ENCODE measurements at places on chromosomes 1 and 21. TPM values are rescaled to one million over a fixed set of nuclear protein-coding genes. Genes with fewer than 3 reads are reported as not detected.

- DNase-seq, result no peak
These were observed 56.9 kb upstream of the SLC25A33 start for GRCh38 chr1:9482403-9482802.

The TEKT2 gene
- 0.23 TPM for polyA plus RNA-seq

The ALPL gene
- not detected for polyA plus RNA-seq

GRCh38 chr1:3457910-3458883, 3.7 kb downstream of the ARHGEF16 start:
- DNase-seq, result no peak

DNA sequence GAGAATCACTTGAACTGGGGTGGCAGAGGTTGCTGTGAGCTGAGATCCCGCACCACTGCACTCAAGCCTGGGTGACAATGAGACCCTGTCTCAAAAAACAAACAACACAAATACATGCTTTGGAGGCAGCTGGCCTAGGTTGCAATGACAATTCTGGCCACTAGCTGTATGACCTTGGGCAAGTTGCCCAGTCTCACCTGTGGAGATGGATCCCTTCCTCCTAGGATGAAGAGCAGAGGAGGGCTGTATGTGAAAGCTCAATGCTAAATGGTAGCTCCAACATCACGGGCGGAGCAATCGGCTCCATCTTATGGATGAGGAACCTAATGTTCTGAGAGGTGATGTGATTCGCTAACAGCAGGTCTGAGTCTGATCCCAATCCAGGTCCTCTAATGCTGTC, 20.6 kb downstream of the ADORA1 start:
- DNase-seq, result no peak

- peak; percentile 93 for DNase-seq
These were observed 7.7 kb upstream of the LAMB3 start for GRCh38 chr1:209659909-209660308.

- DNase-seq, result peak; percentile 42
These were observed 52.3 kb downstream of the BCAR3 start for GRCh38 chr1:93629101-93630059.

- DNase-seq, result no peak
These were observed 784 bp upstream of the KCND3 start for GRCh38 chr1:111990026-111990877.

GRCh38 chr1:84698151-84699110, 8.2 kb upstream of the SSX2IP start:
- DNase-seq, result no peak

The ILF2 gene
- 115 TPM for polyA plus RNA-seq

GRCh38 chr1:68228851-68229250, 3.5 kb downstream of the WLS start:
- DNase-seq, result peak; percentile 49

The RNF223 gene
- not detected for polyA plus RNA-seq

The SPATA21 gene
- not detected for polyA plus RNA-seq

The OR6N1 gene
- polyA plus RNA-seq, result not detected

DNA sequence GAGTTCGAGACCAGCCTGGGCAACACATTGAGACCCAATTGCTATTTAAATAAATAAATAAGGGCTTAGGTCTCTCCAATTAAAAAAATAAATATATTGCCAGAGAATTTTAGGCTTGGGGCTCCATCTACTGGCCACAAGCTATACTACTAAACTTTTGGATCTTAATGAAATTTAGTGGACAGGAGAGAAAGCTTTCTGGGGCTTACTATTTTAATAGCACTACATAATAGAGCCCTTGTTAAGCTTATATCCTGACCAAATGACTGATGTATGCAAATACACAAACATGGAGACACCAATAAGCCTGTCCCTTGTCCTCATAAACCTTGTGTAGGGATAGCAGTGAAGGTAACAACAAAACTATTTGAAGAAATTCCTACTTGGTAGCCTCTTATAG, 18.4 kb downstream of the CCT3 start:
- DNase-seq, result peak; percentile 7

DNA sequence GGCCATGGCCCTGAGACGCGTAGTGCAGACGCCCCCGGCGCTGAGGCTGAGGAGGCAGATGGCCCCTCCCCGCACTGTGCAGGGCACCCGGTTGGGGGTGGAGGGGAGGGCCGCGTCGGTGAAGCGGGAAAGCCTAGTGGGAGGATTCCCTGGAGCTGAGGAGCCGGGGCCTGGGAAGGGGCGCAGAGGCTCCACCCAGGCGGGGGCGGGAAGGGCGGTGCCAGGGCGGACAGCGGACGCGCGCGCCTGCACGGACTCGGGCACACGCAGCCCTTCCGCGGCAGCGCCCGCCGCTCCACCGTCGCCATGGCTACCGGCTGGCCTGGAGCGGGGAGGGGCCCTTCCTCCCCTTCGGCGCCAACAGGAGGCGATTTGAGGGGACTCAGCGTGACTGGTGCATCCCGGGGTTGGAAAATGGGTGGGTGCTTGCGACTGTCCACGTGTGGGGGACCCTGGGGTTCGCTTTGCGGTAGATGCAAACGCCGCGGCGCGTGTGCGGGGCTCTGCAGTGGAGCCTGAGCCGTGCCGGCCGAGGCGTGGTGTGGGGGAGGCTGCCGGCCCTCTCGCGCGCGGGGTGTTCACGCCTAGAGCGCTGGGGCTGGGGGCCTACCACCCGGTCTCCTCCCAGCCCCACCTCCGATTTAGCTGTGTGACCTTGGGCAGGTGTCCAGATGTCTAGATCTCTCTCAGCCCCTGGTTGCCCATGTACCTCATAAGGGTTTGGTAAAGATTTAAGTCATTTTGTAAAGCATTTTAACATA, 35.1 kb downstream of the PTPRF start:
- no peak for DNase-seq

DNA sequence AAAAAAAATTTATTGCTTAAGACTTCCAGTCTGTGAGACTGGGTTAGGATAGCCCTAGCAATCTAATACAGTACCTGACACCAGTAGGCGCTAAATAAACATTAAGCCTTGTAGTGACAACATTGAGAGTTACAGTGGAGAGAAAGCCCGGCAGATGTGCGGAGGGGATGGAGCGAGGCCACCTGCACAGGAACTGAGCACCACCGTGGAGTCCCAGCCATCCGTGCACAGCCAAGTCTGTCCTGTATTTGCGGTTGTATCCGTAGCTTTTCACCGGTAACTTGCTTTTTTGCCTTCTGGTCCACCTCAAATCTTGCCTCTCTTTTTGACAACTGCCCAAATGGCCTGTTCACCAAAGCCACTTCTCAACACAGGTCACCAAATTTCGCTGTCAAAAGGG, 260.1 kb downstream of the GPATCH2 start:
- no peak for DNase-seq

GRCh38 chr1:105886309-105886708, 1170.2 kb upstream of the PRMT6 start:
- DNase-seq, result no peak

DNA sequence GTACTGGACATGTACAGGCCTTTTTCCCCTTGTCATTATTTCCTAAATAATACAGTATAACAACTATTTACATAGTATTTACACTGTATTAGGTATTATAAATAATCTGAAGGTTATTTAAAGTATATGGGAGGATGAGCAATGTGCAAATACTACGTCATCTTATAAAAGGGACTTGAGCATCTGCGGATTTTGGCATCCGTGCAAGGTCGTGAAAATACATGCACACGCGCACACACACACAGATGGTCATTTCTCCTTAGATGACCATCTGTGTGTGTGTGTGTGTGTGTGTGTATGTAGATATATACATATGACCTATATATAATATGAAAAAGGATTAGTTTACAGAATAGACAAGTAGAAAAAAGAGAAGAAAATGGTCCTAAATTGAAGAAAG, 15.4 kb downstream of the ALG14 start:
- no peak for DNase-seq

DNA sequence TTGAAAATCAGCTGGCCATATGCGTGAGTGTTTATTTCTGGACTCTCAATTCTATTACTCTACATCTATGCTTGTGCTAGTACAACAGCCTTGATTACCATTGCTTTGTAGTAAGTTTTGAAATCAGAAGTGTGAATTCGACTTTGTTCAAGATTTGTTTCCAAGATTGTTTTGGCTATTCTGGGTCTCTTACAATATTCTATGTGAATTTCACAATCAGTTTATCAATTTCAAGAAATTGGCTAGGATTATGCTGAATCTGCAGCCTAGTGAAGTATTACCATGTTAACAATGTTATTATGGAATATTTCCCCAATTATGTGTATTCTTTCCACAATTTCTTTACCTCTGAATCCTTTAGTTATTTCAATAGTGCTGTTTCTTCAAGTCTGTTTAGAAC, 19.5 kb downstream of the SFPQ start:
- no peak for DNase-seq

- no peak for DNase-seq
These were observed 108.8 kb downstream of the TNFSF18 start for GRCh38 chr1:172941945-172942344.

- DNase-seq, result no peak
These were observed 1.9 kb upstream of the MYOC start for GRCh38 chr1:171654201-171654941.

GRCh38 chr1:7886405-7886745, 33.5 kb upstream of the UTS2 start:
- DNase-seq, result peak; percentile 34

DNA sequence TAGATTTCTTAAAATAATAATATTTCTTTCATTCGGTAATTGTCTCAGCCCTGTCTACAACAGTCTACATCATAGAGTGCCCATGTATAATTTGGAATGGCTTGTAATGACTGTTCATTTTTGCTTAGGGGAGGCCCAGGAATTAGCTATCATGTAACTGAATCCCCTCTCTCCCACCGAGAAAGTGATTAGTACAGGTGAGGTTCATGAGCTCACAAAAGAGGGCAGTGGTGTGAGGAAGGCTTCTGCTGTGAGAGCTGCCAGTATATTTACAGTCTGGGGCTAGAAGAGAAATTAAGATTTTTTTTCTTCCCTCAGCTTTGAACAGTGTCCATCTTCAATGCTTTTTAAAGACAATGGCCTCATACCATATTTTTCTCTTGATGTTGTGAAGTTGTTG, 340.7 kb downstream of the ADGRL2 start:
- DNase-seq, result no peak

DNA sequence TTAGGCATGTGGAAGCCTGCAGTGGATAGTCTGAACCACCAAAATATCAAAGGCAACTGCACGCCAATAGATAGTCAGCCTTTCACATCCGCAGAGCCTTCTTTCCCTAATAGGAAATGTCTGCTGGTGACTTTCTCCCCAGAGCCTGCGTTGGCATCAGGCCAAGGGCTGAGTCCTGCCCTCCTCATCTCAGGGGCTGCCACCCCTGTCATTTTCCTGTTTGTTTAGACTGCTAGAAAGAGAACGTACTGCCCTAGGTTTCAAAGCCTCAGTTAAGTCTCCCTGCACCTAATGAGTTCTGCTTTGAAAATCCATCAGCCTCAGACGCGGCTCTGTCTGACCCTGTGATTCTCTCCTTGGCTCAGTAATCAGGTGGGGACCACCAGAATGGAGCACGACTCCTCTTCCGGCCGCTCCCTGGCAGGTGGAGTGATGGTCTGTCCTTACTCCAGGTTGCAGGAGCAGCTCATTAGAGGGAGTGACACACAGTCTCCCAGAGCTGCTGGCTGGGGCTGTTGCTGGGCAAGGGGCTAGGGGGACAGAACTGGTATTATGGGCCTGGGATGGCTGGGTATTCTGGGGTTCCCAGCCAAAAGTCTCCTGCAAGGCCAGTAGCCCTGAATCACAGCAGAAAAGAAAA, 27.3 kb downstream of the STUM start:
- no peak for DNase-seq
